Kidney epithelial cell (primary cell): ENCODE measurements at places on chromosomes 2 and 18.

GRCh38 chr18:3901811-3902210, 451.8 kb downstream of the TGIF1 start:
- no peak for DNase-seq

DNA sequence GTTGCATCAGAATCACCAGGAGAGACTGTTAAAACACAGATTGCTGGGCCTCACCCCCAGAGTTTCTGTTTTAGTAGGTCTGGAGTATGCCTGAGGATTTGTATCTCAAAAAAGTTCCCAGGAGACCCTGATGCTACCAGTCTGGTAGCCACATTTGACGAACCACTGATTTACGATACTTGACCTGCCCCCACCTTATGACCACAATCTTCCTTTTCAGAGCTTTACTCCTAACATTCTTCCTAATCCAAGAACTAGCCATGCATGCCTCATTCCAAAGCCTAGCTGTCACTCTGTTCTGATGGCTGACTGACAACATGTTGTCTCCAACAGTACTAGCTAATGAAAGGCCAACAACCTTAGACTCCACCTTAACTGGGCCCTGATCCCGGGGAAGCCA, 191.4 kb downstream of the MBD2 start:
- DNase-seq: peak; percentile 53

GRCh38 chr2:20614201-20615067, 36.5 kb downstream of the HS1BP3 start:
- no peak for DNase-seq

GRCh38 chr2:76075126-76075525, 364.4 kb upstream of the GCFC2 start:
- no peak for DNase-seq

DNA sequence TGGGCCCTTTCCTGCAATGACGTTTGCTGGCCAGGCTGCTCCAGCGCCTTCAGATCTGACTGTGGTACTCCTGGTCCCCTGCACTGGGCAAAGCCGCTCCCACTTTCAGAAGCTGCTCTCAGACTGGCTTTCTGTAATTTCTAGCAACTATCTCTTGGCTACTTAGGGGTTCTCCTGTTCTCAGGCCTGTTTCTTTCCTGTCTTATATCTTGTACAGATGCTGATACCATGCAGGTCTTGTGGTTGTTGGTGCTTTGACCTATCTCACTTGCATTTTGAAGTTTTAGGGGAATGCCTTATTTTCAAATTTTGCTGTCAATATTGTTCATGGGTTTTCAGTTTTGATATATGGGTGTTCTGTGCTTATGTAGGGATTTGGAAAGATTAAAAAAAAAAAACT, 145.8 kb downstream of the CLIP4 start:
- DNase-seq: no peak

GRCh38 chr2:120952318-120952717, 216.7 kb downstream of the GLI2 start:
- DNase-seq: no peak

- no peak for DNase-seq
These were observed 60.6 kb upstream of the HS6ST1 start for GRCh38 chr2:128379021-128380015.

DNA sequence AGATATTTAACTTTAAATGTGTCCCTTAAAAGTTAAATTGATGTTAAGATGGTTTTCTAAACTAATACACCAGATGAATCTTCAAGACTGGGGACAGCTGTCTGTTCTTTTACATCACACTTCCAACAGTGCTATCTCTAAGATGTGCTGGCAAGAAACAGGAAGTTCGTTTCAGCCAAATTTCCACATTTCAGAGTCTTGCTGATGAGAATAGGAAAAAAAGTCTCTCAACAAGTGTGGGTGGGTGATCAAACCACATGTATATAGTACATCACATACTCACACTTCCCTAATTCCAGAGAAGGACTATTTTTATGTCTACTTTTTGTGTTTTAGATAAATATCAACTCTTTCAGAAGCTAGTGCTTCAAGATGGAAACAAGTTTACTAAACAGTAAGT, 1712.8 kb upstream of the TMEFF2 start:
- no peak for DNase-seq

GRCh38 chr18:59923539-59924196, 23.9 kb downstream of the PMAIP1 start:
- DNase-seq: no peak

GRCh38 chr2:156892467-156893281, 364.8 kb upstream of the GALNT5 start:
- peak; percentile 28 for DNase-seq

DNA sequence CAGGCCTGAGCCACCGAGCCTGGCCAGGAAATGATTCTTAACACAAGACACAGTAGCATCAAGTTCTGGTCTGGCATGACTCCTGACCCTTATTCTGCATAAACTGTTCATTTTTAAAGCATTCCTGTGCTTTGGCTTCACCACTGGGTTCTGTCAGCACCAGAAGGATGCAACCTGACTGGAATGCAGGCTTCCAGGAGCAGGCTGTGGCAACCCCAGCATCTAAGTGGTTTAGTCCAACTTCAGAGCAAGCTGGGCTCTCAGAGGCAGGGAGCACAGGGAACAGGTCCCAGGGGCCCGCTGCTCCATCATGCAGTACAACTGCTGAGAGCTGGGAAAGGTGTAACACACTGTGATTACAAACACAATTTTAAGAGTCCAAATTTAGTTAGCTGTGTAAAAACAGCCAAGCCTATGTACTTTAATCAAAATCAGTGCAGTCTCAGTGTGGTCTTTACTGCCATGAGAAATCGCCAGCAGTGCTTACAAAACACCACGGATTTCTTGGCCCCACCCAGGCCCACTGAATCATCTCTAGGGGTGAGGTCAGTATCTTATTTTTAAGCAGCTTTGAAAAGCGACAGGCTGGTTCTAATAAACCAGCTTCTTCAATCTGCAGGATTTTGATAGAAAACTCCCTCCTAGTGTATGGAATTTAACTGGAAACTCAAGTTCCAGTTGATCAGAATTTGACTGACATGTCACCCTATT, 44.4 kb upstream of the TMEM182 start:
- no peak for DNase-seq

DNA sequence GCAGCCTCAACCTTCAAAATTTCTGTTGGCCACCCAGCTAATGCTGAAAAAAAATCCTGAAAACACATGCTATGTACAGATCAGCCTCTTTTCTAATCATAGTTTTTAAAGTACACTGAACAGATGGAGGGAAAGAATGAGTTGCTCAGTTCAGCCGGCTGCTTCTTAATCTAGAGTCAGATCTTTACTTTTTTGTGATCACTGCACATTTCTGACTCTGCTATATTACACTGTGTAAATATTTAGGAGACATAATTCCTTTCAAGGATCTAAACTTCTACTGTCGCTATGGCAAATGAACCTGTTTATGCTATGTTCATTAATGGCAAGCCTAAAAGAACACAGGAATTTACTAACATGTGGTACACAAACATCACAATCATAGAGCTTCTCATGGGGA, 114.2 kb downstream of the SRBD1 start:
- DNase-seq: no peak

DNA sequence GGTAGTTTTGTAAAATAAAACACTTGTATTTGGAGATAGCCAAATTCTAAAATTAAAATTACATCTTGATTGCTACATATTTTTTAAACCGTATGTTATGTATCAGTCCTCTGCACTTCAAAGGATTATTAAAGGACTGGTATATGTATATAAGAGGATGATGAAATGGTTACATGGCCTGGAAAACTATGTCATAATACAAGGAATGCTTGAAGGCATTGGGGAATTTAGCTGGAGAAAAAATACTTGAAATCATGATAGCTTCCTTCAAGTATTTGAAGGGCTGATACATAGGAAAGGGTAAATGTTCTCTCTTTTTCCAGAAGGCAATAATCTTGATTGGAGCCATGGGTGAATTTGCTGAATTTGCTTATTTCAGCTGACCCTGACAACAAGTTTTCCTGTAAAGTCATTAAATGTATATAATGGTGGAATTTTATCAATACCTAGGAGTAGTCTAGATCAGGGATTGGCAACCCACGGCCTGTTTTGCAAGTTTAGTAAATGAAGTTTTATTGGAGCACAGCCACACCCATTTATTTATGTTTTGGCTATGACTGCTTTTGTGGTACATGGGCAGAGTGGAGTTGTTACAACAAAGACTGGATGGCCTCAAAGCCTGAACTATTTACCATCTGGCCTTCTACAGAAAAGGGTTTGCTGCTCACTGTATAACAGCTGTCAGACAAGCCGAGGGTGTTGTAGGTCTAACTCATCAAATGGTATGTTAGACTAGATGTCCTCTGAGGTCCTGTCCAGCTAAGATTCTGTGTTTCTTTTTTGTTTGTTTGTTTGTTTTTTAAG, 34.4 kb downstream of the ACYP2 start:
- no peak for DNase-seq

DNA sequence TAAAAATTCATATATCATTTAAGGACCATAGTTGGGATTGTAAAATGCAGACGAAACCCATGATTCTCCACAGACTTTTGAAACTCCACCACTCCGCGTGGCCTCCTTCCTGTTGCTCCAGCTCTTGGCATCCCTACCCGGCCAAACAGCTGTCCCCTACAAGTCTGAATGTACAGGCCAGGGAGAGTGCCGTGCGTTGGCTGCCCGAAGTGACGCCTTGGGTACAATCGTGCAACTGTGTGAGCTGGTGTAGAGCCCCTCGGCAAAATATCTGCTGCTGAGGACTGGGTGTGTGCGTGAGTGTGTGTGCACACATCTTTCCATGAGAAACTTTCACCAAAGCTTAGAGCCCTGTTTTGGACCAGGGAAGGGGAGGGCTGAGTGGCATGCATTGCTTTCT, 43.8 kb upstream of the ZNF516 start:
- DNase-seq: no peak

DNA sequence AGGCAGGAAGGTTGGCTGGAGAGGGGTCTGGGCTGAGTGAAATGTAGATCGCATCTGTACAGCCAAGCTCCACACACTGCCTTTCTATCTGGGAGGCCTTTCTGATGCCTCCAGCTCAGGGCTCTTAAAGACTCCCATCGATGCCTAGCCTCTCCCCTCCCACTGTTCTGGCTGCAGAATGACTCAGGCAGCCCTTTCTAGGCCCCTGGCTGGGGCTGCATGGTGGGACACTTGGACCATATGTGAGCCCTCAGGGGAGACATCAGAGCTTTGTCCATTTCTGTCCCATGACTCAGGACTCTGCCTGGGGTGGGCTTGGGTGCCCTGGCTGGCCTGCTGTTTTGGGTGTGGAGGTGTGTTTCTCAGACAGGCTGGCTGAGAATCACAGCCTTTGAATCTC, 101.3 kb downstream of the CELF4 start:
- no peak for DNase-seq

GRCh38 chr2:179106676-179107428, 56.9 kb upstream of the CCDC141 start:
- peak; percentile 92 for DNase-seq

- DNase-seq: no peak
These were observed 56.2 kb downstream of the UXS1 start for GRCh38 chr2:106137731-106138521.

DNA sequence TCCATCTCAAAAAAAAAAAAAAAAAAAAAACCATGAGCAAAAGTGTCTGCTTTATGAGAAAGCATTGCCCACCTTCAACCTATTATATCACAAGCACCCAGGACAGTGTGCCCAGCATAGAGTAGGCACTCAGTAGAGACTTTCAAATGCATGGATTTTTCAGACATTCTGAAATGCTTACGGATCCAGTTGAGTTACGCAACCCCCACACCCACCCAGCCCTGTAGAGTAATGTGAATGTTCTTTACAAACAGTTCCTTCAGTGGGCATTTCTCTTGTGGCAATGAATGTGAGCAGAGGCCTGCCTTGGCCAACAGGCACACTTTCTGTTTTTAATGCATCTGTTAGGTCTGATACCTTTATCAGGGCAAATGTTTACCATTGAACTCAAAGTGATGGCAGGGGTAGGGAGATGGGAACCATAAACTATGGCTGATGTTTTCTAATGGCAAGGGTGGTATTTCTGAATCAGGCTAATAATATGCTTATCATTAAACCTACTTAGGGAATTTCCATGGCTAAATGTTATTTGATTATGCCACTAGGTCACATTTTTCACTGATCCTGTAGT, 65.0 kb upstream of the RPL31 start:
- DNase-seq: no peak

DNA sequence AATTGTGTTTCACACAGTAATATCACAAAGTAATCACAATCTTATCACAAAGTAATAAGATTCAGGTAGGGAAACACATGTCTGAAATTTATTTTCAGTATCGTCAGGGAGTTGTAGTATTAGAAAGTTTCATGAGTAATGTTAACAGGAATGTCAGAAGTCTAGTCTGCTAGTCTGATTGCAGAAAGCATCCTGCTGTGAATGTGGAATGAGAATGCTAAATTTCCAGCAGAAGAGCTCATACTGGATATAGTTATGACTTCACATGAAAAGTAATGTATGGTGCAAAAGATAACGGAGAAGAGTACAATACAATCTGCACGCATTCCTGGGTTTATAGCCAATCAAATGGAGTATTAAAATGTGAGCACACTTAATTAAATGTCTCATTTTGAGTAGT, 494.7 kb upstream of the SETBP1 start:
- DNase-seq: no peak

DNA sequence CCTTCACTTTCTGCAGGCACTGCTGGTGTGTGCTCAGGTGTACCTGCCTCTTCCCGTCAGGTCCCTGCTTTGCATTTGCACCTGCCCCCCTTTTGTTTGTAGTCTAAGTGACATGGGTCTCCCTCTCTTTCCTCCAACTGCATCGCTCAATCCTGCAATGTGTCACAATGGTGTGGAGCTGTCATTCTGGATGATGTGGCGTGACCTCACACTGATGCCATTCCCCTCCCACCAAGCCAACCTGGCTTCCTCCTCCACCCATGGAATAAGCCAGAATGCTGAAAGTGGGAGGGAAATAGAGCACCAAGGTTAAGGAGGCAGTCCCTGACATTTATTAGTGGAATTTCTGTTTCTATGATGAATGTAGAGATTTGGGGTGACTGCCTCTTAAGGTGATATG, 156.7 kb downstream of the ZBTB7C start:
- DNase-seq: no peak

DNA sequence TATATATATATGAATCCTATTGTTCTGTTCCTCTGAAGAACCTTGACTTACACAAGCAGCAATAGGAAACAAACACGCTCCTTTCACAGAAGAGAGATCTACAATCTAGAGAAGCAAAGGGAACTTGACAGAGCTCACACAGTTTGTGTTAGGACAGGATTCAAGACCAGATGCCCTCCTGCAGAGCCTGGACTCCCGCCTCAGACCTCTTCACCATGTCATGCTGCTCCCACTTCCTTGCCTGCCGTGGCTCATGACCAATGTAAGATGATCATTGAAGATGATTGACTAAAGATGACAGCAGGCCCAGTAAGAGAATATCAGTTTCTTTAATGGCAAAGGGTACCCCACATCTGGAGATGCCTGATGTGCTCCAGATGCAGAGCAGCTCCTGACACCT, 111.2 kb upstream of the AGAP1 start:
- no peak for DNase-seq

- no peak for DNase-seq
These were observed 271.0 kb downstream of the ZNF521 start for GRCh38 chr18:25081001-25081400.

DNA sequence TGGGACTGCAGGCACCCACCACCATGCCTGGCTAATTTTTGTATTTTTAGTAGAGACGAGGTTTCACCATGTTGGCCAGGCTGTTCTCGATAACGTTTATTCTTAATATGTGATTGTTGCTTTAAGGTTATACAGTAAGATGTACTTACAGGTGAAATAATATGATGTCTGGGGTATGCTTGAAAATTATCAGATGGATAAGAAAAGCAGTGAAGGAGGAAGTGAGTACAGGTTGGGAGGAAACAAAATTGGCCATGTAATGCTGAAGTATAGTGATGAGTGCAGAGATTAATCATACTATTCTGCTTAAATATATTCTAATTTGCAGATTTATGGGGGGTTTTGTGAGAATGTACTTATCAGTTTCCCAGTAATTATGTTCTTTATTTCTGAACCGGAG, 3.0 kb downstream of the GCC2 start:
- DNase-seq: no peak
